ENCODE measurements at places on chromosomes 13 and 19.

GRCh38 chr19:10243606-10244005, 8.4 kb upstream of the MRPL4 start:
- DNase-seq: no peak

- no peak for DNase-seq
Measured at GRCh38 chr19:16605553-16605994, 22.4 kb downstream of the MED26 start.

DNA sequence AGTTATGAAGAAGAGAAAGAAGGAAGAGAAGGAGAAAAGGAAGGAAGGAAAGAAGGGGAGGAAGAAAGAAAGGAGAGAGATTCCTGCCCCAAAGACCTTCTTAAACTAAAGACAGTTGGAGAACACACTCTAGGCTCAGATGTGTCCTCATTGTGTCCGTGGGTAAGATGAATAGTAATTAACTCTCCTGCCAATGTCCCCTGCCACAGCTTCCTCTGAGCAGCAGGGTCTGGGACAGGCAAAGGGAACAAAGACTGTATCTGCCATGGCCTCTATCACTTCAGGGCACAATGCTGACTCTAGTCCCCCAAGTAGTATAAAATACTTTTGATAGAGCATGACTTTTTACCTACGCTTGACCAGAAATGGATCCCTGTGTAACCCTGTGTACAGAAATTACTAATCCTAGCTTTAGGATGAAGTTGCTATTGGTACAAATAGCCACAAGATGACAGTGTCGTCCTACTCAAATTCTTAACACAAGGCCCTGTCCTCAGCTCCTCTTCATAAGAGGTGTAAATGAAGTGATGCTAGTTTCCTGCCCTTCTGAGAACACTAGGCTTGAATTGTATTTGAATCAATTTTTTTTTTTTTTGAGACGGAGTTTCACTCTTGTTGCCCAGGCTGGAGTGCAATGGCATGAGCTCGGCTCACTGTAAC, 186.2 kb upstream of the GPR12 start:
- DNase-seq: peak; percentile 80

GRCh38 chr19:53905787-53906186, 3.3 kb upstream of the CACNG7 start:
- no peak for DNase-seq

GRCh38 chr19:34386645-34387445, 17.4 kb upstream of the PDCD2L start:
- no peak for DNase-seq

DNA sequence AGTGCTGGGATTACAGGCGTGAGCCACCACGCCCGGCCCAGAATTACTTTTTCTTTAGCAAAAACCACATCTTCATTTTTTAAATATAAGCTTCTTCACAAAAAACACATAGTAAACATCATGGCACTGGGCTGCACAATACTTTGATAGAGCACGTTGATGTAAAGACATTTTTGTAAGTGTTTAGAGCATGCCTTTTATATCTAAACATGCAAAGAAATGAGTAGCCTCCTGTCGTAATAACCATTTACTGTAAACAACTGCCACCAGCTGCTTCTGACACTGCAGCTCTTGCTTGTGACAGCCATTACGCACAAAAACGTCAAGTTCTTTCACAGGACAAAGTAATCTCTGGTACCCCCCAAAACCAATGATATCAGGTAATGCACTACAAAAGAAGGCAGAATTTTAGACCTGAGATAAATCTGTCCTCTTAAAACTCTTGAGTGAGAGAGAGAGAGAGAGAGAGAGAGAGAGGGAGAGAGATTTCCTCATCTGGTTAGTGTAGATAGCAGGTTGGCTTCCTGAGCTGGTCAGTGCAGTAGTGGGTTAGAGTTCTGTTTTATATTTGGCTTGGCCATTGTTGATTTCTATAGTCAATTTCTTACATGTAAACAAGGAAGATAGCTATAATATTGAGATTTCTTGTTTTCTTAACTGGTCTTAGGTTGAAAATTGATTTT, 6.7 kb upstream of the ZNF548 start:
- DNase-seq: peak; percentile 48
